Activated CD8-positive, alpha-beta memory T cell treated with anti-CD3 and anti-CD28 coated beads for 36 hours (primary cell): ENCODE measurements at places on chromosomes 3 and 15. TPM values are rescaled to one million over a fixed set of nuclear protein-coding genes. Genes with fewer than 3 reads are reported as not detected.

The ZPLD1 gene
- total RNA-seq = not detected

The BTLA gene
- 14.4 TPM for total RNA-seq

The KPNA1 gene
- 52.9 TPM for total RNA-seq

The SEMA3G gene
- 0.08 TPM for total RNA-seq

The SLC9C1 gene
- total RNA-seq = not detected

The TBC1D23 gene
- 26.1 TPM for total RNA-seq

The SLC12A1 gene
- total RNA-seq = not detected

The TNFSF10 gene
- 37.6 TPM for total RNA-seq

The CFAP161 gene
- not detected for total RNA-seq

The CD200 gene
- total RNA-seq = 25.1 TPM

The SPATA12 gene
- total RNA-seq = not detected

The HHATL gene
- not detected for total RNA-seq

The ADAMTS7 gene
- 0.23 TPM for total RNA-seq

The TRAIP gene
- 23.5 TPM for total RNA-seq

The IL1RAP gene
- total RNA-seq = 11.1 TPM

The FAM174B gene
- 4.9 TPM for total RNA-seq

The MAGEL2 gene
- total RNA-seq = not detected

The GCNT3 gene
- not detected for total RNA-seq

The P2RY14 gene
- 1.0 TPM for total RNA-seq

The FETUB gene
- total RNA-seq = not detected

The FANCD2OS gene
- total RNA-seq = not detected

The MUC20 gene
- 1.0 TPM for total RNA-seq

The FBLN2 gene
- 0.55 TPM for total RNA-seq

The OR5K1 gene
- total RNA-seq = not detected

The ITGA11 gene
- 0.19 TPM for total RNA-seq

The EBLN2 gene
- total RNA-seq = 3.6 TPM

The WDR76 gene
- total RNA-seq = 83.0 TPM

The WDR5B gene
- total RNA-seq = 3.5 TPM

The ATP13A4 gene
- 1.3 TPM for total RNA-seq

The OXTR gene
- 1.0 TPM for total RNA-seq

The LRRC31 gene
- total RNA-seq = not detected

The GP5 gene
- 0.08 TPM for total RNA-seq

The WNT5A gene
- not detected for total RNA-seq

The DNAJB11 gene
- 58.7 TPM for total RNA-seq

The ALAS1 gene
- total RNA-seq = 73.8 TPM

The HGD gene
- total RNA-seq = 0.25 TPM

The SOX2 gene
- not detected for total RNA-seq

The SYNPR gene
- not detected for total RNA-seq

The KLF15 gene
- 0.42 TPM for total RNA-seq

The CCDC32 gene
- total RNA-seq = 29.4 TPM
